ENCODE measurements at places on chromosomes 2 and 18.

DNA sequence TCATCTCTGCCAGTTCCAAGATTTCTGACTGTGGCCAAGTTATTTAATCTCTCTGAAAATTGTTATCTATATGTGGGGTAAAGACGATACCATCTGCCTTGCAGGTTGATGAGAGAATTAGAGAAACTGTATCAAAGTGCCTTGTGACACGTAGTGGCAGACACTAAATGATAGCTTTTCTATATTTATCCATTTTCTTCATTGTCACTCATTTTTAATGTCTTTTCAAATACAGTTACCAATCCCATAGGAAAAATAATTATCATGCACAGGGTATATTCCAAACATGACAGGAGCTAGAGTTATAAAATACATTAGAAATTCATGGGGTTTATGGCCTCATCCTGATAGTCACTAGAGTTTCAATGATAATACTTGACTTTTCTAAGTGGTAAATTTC is 95.6 kb upstream of the NOL4 start:
- DNase-seq = no peak

DNA sequence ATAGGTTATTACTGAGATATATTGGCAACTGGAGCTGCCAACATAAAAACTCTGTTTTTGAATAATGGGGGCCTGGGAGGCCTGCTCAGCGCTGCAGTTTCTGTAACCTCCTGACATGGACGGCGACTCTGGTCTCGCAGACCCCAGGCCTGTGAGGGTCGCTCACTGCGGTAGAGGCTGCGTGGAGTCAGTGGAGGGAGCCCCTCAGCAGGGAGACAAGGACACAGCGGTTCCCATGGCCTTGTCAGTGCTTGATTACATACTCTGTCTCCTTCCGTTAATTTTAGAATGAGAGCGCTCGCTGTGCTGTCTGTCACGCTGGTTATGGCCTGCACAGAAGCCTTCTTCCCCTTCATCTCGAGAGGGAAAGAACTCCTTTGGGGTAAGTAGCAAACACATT is 858 bp downstream of the TPO start:
- DNase-seq = no peak

- DNase-seq = no peak
Measured at GRCh38 chr2:128589681-128590080, 271.0 kb upstream of the HS6ST1 start.

- no peak for DNase-seq
Measured at GRCh38 chr2:15050483-15050882, 418.0 kb downstream of the LRATD1 start.

DNA sequence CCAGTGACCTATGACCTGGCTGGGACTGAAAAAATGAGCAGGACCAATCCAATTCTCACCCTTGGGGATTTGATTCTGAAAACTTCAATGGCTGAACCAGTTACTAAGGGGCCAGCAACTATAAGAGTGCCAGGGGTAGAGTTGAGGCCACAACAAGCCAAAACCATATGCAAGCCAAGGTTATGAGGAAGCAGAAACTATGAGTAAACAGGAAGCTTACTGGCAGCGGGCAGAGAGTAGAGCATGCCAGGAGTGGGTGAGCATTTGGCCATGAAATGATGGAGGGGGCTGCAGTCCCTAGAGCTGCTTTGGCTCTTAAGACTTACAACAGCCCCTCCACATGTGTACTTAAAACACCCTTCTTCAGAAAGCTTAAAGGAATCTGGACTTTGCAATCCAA is 82.4 kb downstream of the RBMS1 start:
- DNase-seq = no peak

DNA sequence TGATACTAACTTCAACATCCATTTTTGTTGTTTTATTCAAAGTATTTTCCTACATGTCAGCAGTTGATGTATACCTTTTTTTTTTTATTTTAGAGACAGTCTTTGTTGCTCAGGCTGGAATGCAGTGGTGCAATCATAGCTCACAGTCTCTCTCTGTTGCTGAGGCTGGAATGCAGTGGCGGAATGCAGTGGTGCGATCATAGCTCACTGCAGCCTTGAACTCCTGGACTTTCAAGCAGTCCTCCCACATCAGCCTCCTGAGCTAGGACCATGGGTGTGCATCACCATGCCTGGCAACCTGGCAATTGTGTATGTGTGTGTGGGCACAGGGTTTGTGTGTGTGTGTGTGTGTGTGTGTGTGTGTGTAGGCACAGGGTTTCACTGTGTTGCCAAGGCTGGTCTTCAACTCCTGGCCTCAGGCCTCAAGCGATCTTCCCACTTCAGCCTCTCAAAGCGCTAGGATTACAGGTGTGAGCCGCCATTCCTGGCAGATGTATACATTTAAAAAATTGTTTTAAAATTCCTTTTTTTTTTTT is 24.8 kb downstream of the SANBR start:
- no peak for DNase-seq

- DNase-seq = no peak
Measured at GRCh38 chr2:226658555-226658954, 141.1 kb downstream of the IRS1 start.
